ENCODE measurements at places on chromosomes 13 and 19. TPM values are rescaled to one million over a fixed set of nuclear protein-coding genes. Genes with fewer than 3 reads are reported as not detected.

- DNase-seq: no peak
These were observed 61.0 kb downstream of the TPT1 start for GRCh38 chr13:45280011-45280410.

DNA sequence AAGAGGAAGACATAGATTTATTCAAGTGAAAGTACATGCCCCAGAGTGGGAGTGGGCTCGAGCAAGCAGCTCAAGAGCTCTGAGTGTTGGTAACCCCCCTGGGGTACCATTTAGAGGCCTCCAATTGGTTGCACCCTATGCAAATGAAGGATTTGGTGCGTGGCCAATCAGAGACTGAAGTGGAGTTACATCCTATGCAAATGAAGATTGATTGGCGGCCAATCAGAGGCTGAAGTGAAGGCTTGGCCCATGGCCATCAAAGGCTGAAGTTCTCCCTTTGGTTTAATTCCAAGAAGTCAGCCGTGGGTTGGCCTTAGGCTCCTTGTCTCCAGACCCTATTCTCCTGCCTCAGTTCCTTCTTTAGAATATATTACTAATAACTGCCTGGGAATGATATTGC lies 12.9 kb upstream of the IGFL1 start:
- no peak for DNase-seq

Gene NOP53
- 123 TPM for polyA plus RNA-seq

Gene NLRP7
- not detected for polyA plus RNA-seq

DNA sequence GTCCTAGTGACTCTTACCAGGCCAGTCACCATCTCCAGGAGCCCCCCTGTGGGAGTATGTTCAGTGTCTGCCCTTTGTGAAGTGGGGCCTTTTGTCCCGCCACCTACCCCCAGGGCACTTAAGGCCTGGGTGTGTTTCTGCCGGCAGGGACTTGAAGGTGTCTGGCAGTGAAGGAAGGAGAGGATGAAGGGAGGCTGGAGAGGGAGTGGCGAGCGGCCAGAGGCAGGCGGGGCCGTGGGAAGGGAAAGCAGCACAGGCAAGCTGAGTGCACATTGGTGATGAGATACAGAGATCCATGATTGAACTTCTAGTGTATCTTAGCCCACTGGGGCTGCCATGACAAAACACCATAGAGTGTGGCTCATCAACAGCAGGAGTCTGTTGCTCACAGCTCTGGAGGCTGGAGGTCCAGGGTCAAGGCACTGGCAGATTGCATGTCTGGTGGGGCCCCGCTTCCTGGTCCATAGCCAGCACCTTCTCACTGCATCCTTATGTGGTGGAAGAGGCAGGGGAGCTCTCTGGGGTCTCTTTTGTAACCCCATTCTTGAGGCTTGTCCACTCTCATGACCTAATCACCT lies 17.5 kb downstream of the CUL4A start:
- no peak for DNase-seq

Gene KIR2DL4
- polyA plus RNA-seq: not detected

GRCh38 chr13:27295096-27295495 lies 24.5 kb downstream of the RASL11A start:
- no peak for DNase-seq

DNA sequence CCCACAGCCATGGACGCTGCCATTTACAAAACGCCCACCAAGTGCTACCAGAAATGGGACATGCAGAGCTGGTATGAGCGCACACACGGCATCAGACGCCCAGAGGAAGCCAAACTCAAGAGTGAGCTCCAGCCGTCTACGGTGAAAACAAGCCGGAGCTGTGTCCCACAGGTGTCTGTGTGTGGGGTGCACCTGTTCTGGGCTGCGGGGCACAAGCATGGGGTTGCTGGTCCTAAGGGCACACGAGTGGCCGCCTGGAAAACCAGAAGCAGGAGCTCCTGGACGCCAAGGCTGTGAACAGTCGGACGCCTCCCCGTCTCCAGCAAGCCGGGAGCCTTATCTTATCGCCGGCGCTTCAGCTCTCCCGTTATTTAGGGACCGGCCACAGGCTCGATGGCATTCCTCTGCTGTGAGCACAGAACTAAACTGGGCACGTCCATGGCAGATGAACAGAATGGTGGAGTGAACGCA lies 1.3 kb downstream of the ADPRHL1 start:
- no peak for DNase-seq

Gene ELSPBP1
- not detected for polyA plus RNA-seq

Gene PNMA8B
- 0.17 TPM for polyA plus RNA-seq

Measured in AG04450 (cell line).